ENCODE measurements at places on chromosomes 12 and 14.

DNA sequence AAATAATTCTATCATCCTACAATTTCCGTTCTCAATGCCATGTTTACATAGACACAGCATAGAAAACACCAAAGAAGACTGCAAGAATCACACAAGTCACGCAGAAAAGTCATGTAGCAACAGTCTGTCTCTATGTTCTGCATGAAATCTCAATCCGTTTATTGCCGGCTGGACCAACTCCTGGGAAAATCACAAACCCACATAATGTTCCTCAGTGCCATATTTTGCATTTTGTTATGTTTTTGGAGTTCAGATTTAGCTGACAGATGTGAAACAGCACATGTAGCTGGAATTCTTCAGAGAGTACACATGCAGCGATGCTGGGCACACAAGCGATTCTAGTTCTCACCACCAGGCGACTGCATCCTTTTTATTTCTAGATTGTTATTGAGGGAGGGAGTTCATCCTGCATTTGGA is 193.1 kb downstream of the APAF1 start:
- no peak for DNase-seq

DNA sequence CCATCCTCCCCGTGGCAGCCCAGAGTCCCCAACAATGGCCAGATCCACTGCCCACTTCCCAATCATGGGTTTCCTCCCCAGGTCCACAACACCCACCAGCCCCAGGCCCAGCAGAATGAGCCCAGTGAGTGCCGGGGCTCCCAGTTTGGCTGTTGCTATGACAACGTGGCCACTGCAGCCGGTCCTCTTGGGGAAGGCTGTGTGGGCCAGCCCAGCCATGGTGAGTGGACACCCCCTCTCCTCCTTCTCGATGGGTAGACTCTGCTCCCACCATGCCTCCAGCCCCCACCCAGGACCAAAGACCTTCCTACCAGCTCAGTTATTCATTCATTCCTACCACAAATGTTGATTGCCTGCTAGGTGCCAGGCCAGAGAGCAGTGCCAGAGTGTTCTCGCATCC is 23.8 kb downstream of the PAPLN start:
- no peak for DNase-seq

DNA sequence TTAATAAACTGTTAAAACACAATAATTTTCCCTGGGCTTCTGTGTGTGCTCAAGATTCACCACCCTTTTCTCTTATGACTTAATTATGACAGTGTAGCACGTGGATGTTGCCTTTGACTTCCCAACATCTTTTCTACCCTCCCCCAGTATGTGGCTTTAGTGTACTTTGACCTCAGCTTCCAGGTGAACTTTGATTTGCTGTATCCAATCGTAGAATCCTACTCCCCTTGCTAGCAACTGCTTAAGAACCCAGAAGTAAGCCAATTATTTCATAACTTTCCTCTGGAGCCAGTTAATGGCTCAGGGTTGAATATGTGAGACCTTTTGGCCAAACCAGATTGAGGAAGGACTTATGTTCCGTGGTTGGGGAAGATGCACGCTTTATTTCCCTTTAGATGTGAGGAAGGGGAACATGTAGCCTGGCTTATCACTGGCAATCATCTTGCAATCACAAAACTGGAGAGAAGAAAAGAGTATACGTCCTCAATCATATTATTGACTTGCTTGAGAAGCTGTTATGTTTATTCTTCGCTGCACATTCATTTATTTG is 259.6 kb upstream of the ATP2B1 start:
- no peak for DNase-seq

- no peak for DNase-seq
These were observed at the start of gene PMEL for GRCh38 chr12:55965941-55966407. PMEL (minus strand) TSS chr12:55966042; CDS start chr12:55966011, 31 bp downstream.

GRCh38 chr14:35390577-35391387 is 13.8 kb downstream of the NFKBIA start:
- no peak for DNase-seq

- no peak for DNase-seq
These were observed 200.2 kb upstream of the MYL2 start for GRCh38 chr12:111120578-111120977.

GRCh38 chr12:53748072-53748840 is 3.5 kb downstream of the CISTR start:
- DNase-seq, result no peak

- no peak for DNase-seq
These were observed 214.2 kb upstream of the TBX3 start for GRCh38 chr12:114898159-114898558.

DNA sequence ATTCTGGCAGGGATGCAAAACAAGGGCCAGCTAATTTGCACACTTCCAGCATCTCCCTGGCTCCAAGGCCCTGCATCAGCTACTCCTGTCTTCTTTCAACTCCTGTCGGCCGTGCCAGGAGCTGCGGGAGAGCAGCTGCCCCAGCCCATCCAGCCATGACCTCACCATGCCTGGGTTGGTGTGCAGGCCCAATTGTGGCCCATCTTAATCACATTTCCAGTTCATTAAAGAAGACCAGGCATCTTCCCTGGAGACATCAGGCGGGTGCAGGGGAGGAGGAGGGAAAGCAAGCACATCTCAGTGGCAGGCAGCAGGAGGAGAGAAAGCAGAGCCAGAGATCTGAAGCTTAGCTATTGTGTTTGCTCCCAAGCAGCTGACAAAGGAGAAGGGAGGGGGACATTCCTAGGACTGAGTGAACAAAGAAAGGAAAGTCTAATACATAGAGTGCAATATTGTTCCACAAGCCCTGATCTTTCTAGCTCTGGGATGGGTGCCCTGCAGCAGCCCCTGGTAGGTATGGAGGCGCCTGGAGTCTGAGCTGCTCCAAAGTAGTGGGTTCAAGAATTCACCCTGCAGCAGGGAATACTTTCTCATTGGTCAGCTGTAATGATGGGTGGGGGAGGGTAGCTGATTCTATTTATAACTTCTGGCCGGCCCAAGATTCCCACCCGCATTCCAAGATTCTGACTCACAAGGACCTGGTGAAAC is 40.1 kb downstream of the VWF start:
- DNase-seq, result no peak

- peak; percentile 36 for DNase-seq
These were observed 69.9 kb upstream of the CNTN1 start for GRCh38 chr12:40622246-40622838.

GRCh38 chr12:111406474-111407376 is 1.0 kb downstream of the SH2B3 start:
- DNase-seq, result no peak

DNA sequence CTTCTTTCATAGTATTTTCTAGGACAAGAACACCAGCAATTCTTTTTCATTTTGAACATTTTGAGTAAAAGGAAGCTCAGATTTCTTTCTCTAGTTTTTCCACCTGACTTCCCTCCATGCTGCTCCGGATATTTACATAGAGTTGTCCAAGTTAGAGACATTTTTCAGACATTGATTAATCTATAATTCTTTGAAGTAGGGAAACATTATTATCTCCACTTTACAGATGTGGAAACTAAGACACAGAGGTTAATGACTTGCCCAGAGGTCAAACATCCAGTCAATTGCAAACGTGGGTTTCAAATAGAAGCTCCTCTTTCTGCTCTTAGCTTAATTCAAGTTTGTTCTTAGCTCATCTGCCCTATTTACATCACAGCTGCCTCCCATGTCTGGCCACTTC is 138.3 kb downstream of the EGLN3 start:
- DNase-seq, result no peak

DNA sequence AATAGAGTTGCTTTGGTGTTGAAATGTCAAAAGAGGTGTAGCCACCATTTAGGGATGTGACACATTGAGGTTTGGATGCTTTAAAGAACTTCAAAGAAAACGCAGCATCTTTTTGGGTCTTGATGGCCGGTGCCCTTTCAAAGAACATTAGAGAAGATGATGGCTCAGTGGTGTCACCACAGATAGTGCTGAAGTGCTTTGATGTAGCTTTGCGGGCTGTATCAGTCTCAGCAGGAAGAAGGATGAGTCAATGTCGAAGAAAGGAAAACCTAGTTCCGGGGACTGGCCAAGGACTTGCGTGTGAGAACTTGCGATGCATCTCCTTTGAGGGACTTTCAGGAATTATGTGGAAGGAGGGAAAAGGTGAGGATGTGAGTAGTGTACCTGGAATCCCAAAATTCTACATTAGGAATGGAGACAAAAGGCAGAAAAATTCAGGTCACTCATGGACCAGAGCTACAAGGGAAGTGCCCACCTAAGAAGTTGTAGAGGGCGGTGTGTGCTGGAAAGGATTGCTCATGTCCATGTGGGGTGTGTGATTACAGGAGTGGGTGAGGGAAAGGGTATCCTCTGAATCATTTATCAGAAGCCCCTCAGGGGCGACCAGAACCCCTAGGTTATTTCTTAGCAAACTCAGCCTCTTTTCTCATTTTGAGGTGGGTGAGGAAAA is 39.7 kb upstream of the GZMB start:
- DNase-seq, result no peak

GRCh38 chr12:6551063-6551461 is 4.8 kb downstream of the IFFO1 start:
- no peak for DNase-seq

DNA sequence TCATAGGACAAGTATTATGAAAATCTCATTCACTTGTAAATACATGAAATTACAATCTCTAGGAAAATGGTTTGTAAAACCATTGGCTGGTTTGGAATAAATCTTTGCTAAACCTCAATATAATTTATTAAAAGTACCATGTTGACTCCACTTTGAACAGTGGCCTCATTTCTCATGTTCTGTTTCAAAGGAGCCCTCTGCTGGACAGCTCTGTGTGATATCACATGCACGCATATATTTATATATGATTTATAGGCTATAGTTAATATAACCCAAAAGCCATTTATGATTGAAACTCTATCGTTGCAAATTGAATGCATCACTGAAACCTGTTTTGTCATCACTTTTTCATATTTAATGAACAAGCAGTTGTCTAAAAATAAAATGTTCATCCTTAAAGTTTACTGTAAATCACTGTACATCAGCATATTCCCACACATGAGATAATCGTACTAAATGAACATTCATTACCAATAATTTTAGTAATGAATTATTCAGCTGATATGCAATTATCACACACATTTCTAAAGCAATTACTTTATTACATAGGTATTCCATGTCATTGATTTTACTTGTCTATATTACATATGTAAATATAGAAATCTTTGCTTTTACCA is 493.8 kb downstream of the NPAS3 start:
- peak; percentile 36 for DNase-seq

DNA sequence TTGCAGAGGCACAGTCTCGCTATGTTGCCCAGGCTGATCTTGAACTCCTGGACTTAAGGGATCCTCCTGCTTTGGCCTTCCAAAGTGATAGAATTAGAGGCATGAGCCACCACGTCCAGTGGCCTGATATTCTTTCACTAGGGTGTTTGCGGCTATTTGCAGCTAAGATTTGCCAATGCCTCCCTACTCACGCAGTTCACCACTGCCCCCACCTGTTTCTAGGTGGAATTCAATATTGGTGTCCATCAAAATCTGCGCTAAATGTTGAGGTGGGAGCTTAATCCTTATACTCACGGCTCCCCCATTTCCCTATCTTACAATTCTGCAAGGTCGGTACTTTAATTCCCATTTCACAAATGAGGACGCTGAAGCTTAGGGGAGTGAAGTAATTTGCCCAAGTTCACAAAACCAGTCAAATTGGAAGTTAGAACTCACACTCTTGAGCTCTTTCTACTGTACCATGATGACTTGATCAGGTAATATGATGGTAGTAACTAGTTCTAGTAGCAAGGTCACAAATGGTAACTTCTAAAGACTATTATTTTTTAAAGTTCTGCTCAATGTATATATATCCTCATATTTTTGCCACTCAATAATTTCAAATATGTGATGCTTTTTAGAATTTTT is 22.1 kb upstream of the LRRC9 start:
- no peak for DNase-seq

DNA sequence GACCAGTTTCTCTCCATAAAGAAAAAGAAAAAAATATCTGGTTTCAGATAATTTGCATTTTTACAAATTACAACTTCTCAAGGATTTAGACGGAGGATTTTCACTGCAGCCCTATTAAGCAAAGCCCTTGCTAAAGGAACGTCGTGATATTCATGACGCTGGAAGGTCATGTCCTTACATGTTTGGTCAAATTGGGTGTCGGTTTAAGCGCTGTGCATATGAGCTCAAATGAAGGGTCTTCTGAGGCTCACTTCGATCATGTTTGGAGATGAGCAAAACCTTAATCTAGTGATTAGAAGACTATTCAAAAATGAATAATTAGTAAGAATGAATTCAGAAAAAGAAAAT is 67.3 kb upstream of the USP15 start:
- DNase-seq, result no peak

- DNase-seq, result no peak
These were observed 20.7 kb upstream of the PPP1R12A start for GRCh38 chr12:79955561-79955960.

GRCh38 chr14:50366589-50366988 is 30.1 kb downstream of the CDKL1 start:
- no peak for DNase-seq

- DNase-seq, result no peak
These were observed 2.9 kb downstream of the HOXC10 start for GRCh38 chr12:53987787-53988230.

GRCh38 chr14:81385419-81385818 is 14.7 kb downstream of the STON2 start:
- no peak for DNase-seq

GRCh38 chr14:72715850-72716228 is 178.1 kb downstream of the DPF3 start:
- no peak for DNase-seq

- no peak for DNase-seq
These were observed 276.5 kb downstream of the FUT8 start for GRCh38 chr14:65689070-65689469.

GRCh38 chr14:98444077-98444476 is 827.9 kb downstream of the BCL11B start:
- no peak for DNase-seq
